Pancreas (tissue), 10 donors: ENCODE measurements at places on chromosomes 13 and 19. TPM values are rescaled to one million over a fixed set of nuclear protein-coding genes. Genes with fewer than 3 reads are reported as not detected.
A peak's percentile ranks its signal among the peaks of the same experiment; 100 is the strongest.

DNA sequence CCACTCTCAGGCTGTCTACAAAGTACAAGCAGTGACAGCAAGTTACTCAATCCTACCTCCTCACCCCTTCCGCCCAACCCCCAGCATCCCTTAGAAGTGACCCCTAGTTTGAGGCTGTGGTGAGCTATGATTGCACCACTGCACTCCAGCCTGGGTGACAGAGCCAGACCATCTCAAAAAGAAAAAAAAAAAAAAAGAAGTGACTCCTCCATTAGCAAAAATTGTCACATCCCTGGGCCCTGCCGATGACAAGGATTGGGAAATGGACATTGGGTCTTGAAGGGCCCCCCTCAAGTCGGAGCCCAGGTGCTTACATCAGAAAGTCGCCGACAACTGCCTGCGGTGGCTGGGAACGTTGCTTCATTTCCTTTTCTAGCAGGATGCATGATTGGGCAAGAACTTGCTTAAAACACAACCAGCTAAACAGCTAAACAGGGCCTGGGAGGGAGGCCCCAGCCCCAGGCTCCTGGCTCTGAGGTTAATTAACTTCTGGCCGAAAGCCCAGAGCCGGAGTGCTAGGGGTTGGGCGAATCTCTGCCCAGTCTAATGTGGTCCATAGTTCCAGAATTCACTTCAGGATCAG, 15.3 kb downstream of the RAB3D start:
- peaks cover 38% of the 10 kb centered on the region for H3K36me3 ChIP-seq
- H3K27ac ChIP-seq = no peak overlapping the region
- H3K4me3 ChIP-seq = no peak overlapping the region

DNA sequence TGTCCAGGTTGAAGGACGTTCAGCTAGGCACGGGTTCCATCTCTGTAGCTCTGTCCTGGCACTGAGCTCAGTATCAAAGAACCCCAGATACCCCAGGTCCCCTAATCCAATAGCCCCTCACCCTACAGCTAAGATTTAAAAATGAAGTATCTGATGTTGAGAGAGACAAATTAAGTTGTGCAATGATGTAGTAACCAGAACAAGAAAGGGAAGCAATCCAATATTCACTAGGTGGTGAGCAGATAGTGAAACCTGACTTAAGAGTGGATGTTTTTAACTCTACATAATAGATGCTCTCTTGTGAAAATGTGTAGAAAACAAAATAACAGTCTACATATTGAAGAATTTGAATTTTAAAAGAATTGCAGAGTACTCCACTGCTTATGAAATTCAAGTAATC, 1.8 kb downstream of the ACOD1 start:
- no peak overlapping the region for H3K4me3 ChIP-seq
- DNase-seq = no peak
- no peak overlapping the region for H3K27ac ChIP-seq
- no peaks in the 10 kb centered on the region for H3K4me1 ChIP-seq
- H3K27me3 ChIP-seq = no peaks in the 10 kb centered on the region

GRCh38 chr19:48627865-48628314, 8.6 kb downstream of the SPHK2 start:
- DNase-seq = no peak
- H3K27ac ChIP-seq = no peak overlapping the region
- no peaks in the 10 kb centered on the region for H3K27me3 ChIP-seq
- no peaks in the 10 kb centered on the region for H3K4me1 ChIP-seq

The CCDC8 gene
- total RNA-seq = 9.9 TPM

DNA sequence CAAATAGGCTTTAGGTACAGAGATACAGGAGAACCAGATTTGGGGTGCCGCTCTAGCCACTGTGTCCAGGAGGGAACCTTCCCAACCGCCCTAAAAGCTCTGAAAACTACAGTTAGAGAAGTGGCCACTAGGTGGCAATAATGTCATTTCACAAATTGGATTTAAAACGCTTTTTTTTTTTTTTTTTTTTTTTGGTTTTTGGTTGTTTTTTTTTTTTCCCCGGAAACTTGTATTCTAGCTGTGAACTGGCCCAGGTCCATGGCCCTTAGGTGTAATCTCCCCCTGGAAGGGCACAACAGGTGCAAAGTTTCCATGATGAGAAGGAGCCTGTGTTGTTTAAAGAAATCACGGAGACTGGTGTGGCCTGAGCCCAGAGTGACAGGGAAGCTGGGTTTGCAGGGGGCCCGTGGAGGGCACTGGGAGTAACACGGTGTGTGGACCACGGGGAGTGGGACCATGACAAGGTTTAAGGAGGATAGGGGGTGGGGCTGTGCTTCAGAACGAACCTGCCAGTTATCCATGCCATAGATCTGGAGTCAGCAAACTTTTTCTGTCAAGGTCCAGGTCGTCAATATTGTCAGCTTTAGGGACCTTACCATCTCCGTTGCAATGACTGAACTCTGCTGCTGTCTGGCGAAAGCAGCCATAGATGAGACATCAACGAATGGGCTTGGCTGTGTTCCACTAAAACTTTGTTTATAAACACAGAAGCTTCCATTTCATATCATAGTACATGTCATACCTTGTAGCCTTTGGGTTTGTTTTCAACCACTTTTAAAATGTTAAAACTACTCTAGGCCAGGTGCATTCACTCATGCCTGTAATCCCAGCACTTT, 10.1 kb downstream of the OR1I1 start:
- H3K27ac ChIP-seq = peak overlapping the region; percentile 38
- peak; percentile 65 for DNase-seq
- no peaks in the 10 kb centered on the region for H3K4me1 ChIP-seq
- no peak overlapping the region for H3K4me3 ChIP-seq

The NCR1 gene
- total RNA-seq = not detected

DNA sequence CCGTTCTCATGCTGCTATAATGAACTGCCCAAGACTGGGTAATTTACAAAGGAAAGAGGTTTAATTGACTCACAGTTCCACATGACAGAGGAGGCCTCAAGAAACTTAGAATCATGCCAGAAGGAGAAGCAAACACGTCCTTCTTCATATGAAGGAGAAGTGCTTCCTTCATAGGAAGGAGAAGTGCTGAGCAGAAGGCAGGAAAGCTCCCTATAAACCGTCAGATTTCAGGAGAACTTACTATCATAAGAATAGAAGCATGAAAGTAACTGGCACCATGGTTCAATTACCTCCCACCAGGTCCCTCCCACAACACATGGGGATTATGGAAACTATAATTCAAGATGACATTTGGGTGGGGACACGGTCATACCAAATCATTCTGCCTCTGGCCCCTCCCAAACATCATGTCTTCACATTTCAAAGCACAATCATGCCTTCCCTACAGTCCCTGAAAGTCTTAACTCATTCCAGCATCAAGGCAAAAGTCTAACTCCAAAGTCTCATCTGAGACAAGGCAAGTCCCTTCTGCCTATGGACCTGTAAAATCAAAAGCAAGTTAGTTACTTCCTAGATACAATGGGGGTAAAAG, 10.6 kb downstream of the ACOD1 start:
- DNase-seq = no peak
- H3K27me3 ChIP-seq = no peaks in the 10 kb centered on the region
- no peaks in the 10 kb centered on the region for H3K4me1 ChIP-seq
- H3K4me3 ChIP-seq = no peak overlapping the region
- no peak overlapping the region for H3K27ac ChIP-seq

GRCh38 chr13:44669534-44669933, 93.4 kb upstream of the TSC22D1 start:
- H3K27ac ChIP-seq = no peak overlapping the region
- H3K4me3 ChIP-seq = no peak overlapping the region
- H3K27me3 ChIP-seq = no peaks in the 10 kb centered on the region
- no peaks in the 10 kb centered on the region for H3K4me1 ChIP-seq
- DNase-seq = no peak

The GRK1 gene
- not detected for total RNA-seq

The CNN1 gene
- 0.76 TPM for total RNA-seq

The CGB8 gene
- total RNA-seq = not detected

The ZNF419 gene
- total RNA-seq = 2.4 TPM

DNA sequence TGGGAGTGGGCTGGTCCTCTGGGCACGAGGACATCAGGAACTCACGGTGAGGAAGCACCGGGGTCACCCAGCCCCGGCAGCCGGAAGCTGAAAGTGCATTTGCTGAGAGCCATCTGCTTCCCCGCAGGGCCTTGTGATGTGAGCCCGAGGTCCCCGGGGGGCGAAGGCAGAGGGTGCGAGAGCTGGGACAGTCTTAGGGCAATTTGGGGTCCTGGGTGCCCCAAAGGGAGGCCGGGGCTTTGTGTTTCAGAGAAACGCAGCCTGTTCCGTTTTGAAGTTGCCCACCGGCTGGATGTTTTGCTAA, 4.8 kb downstream of the F2RL3 start:
- no peaks in the 10 kb centered on the region for H3K36me3 ChIP-seq
- no peak overlapping the region for H3K4me3 ChIP-seq
- no peak for DNase-seq
- no peaks in the 10 kb centered on the region for H3K27me3 ChIP-seq
- H3K4me1 ChIP-seq = no peaks in the 10 kb centered on the region

DNA sequence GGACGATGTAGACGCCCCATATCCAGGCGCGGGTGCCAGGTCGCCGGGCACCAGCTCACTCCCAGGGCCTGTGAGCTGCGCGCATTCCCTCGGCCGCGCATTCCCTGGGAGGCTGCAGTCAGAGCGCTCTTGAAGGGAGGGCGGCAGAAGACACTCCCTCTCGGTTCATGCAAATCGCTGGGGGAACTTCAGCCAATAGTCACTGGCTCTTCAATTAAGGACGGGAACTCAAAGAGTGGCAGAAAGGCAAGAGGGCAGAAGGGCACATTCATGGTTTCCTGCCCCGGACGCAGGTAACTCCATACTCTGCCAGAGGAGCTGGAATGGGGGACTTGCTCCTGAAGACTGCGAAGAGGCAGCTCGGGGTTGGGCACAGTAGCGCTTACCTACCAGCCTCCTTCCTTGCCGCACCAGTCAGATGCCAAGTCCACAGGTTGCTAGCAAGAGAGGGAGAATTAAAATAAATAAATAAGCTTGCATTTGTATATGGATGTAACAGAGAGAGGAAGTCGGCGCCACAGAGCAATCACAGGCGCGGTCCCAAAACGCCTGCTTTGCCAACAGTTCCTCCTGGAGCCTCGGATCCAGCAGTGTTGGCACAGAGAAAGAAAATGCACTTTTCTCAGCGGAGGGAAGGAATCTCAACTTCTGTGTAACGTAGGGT, 459 bp downstream of the PCDH20 start:
- H3K4me3 ChIP-seq = peak overlapping the region; percentile 25
- H3K36me3 ChIP-seq = no peaks in the 10 kb centered on the region
- peaks cover 7% of the 10 kb centered on the region for H3K27me3 ChIP-seq
- no peaks in the 10 kb centered on the region for H3K4me1 ChIP-seq
- H3K27ac ChIP-seq = no peak overlapping the region

The SLC17A7 gene
- total RNA-seq = 0.49 TPM

- H3K4me1 ChIP-seq = no peaks in the 10 kb centered on the region
- H3K27me3 ChIP-seq = no peaks in the 10 kb centered on the region
- no peaks in the 10 kb centered on the region for H3K36me3 ChIP-seq
- peak overlapping the region; percentile 91 for H3K27ac ChIP-seq
- no peak for DNase-seq
- peak overlapping the region; percentile 66 for H3K4me3 ChIP-seq
Measured at GRCh38 chr13:48532256-48532505, 699 bp downstream of the RCBTB2 start.

GRCh38 chr13:60837806-60838205, 440.8 kb downstream of the TDRD3 start:
- no peaks in the 10 kb centered on the region for H3K36me3 ChIP-seq
- no peak overlapping the region for H3K4me3 ChIP-seq
- no peak for DNase-seq

- H3K4me1 ChIP-seq = peaks cover 6% of the 10 kb centered on the region
- peak; percentile 70 for DNase-seq
- no peaks in the 10 kb centered on the region for H3K36me3 ChIP-seq
- peak overlapping the region; percentile 85 for H3K27ac ChIP-seq
Measured at GRCh38 chr19:35715981-35716800, 1.6 kb upstream of the KMT2B start.

DNA sequence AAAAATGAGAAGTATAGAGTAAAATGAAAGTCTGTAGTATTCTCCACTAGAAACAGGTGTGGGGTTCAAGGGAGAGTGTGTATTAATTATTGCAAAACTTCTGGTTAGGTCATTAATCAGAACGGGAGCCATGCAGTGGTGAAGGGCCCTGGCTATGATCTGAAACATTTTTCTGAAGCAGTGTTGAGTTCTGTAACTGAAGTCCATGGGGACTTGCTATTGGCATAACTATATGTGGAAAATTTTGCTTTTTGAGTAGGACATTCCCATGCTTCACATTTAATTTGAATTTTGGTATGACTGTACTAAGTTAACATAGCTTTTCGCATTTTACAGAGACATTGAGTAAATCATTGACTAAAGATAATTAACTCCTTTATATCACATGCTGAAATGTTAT, 67.5 kb downstream of the LRCH1 start:
- no peaks in the 10 kb centered on the region for H3K27me3 ChIP-seq
- peaks cover 42% of the 10 kb centered on the region for H3K4me1 ChIP-seq
- H3K27ac ChIP-seq = no peak overlapping the region
- no peak for DNase-seq
- no peak overlapping the region for H3K4me3 ChIP-seq

- H3K36me3 ChIP-seq = no peaks in the 10 kb centered on the region
- H3K27ac ChIP-seq = no peak overlapping the region
- H3K4me1 ChIP-seq = no peaks in the 10 kb centered on the region
- no peaks in the 10 kb centered on the region for H3K27me3 ChIP-seq
- no peak for DNase-seq
- no peak overlapping the region for H3K4me3 ChIP-seq
Measured at GRCh38 chr19:738509-739128, 12.3 kb upstream of the MISP start.

- no peaks in the 10 kb centered on the region for H3K4me1 ChIP-seq
- no peak for DNase-seq
- H3K27ac ChIP-seq = no peak overlapping the region
Measured at GRCh38 chr13:111361873-111362648, 41.6 kb downstream of the TEX29 start.

GRCh38 chr13:95865080-95865615, 188.1 kb downstream of the UGGT2 start:
- no peaks in the 10 kb centered on the region for H3K4me1 ChIP-seq
- no peak overlapping the region for H3K4me3 ChIP-seq
- no peak for DNase-seq
- no peaks in the 10 kb centered on the region for H3K27me3 ChIP-seq

DNA sequence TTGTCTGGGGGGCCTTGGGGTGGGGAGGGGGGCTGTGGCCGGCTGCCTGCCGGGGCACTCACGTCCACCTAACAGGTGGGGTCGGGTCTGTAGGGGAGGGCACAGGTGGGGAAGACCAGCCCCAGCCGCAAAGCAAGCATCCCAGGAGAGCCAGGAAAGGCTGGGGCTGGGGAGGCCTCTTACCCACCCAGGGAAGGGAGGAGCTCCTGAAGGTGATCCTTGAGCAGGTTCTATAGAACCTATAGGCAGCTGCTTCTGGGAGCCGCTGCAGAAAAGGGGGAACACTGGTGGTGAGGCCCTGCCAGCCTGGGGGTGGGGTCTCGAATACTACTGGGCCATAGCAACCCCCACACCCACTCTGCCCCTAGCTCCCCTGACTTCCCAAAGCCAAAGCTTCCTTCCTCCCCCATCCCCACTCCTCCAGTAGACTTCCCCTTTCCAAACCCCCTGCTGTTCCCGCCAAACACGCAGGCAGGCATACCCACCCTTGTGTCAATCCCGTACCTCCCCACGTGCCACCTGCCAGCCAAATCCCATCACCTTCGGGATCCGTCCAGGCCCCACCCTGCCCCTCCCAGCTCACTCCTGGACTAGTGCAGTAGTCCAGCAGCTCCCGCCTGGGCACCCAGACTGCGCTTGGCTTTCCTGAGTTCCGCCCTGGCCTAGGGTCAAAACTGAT, 5.6 kb downstream of the KLF16 start:
- H3K27ac ChIP-seq = peak overlapping the region; percentile 55
- H3K4me3 ChIP-seq = peak overlapping the region; percentile 9
- H3K27me3 ChIP-seq = no peaks in the 10 kb centered on the region
- DNase-seq = no peak

The SULT2B1 gene
- 0.32 TPM for total RNA-seq

GRCh38 chr19:50500060-50500752, 10.8 kb downstream of the JOSD2 start:
- no peaks in the 10 kb centered on the region for H3K36me3 ChIP-seq
- DNase-seq = no peak
- H3K27ac ChIP-seq = no peak overlapping the region
- no peak overlapping the region for H3K4me3 ChIP-seq
- H3K27me3 ChIP-seq = no peaks in the 10 kb centered on the region
